ENCODE measurements at places on chromosomes 4 and X. TPM values are rescaled to one million over a fixed set of nuclear protein-coding genes. Genes with fewer than 3 reads are reported as not detected.

- H3K4me1 ChIP-seq, result no peaks in the 10 kb centered on the region
- no peak overlapping the region for H3K27ac ChIP-seq
- no peaks in the 10 kb centered on the region for H3K27me3 ChIP-seq
Observed at GRCh38 chr4:74624351-74625151, 169.8 kb downstream of the BTC start.

DNA sequence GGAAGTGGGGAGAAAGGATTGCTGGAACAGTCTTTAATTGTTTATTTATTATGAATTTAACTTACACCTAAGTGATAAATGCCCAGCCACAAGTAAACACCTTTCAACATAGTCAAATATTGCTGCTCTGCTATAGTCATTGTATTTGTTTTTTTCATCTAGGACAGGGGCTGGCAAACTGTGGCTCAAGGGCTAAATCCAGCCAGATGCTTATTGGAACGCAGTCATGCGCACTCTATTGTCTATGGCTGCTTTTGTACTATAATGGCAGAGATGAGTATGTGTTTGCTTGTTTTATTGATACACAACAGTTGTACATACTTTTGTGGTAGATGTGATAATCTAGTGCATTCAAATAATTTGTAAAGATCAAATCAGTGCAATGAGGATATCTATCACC is 95.3 kb downstream of the ZAR1 start:
- H3K27me3 ChIP-seq, result no peaks in the 10 kb centered on the region
- no peak overlapping the region for H3K4me3 ChIP-seq
- DNase-seq, result no peak
- H3K4me1 ChIP-seq, result no peaks in the 10 kb centered on the region
- no peak overlapping the region for H3K27ac ChIP-seq
- H3K36me3 ChIP-seq, result peaks cover 34% of the 10 kb centered on the region

DNA sequence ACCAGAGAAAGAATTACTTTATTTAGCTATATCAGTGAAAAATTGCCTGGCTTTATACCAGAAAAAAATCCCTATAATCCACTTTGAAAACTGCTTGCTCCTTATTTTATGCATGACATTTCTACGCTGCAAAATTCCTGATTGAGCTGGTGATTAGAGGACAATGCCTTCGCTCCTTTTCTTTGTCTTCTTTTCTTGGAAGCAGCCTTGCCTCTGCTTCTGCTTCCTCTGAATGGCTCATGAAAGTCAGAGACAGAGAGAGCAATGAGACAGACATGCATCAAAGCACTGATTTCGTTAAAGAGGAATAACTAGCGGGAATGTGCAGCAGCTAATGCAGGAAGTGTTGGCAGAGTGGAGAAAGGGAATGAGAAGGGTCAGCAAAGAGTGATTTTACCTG is 294.3 kb upstream of the IGFBP7 start:
- no peak overlapping the region for H3K4me3 ChIP-seq
- no peaks in the 10 kb centered on the region for H3K36me3 ChIP-seq
- H3K27ac ChIP-seq, result no peak overlapping the region
- no peaks in the 10 kb centered on the region for H3K4me1 ChIP-seq
- no peak for DNase-seq

- no peak overlapping the region for H3K27ac ChIP-seq
- H3K27me3 ChIP-seq, result no peaks in the 10 kb centered on the region
- no peaks in the 10 kb centered on the region for H3K36me3 ChIP-seq
- no peak overlapping the region for H3K4me3 ChIP-seq
Observed at GRCh38 chr4:36322921-36323354, 41.5 kb downstream of the DTHD1 start.

DNA sequence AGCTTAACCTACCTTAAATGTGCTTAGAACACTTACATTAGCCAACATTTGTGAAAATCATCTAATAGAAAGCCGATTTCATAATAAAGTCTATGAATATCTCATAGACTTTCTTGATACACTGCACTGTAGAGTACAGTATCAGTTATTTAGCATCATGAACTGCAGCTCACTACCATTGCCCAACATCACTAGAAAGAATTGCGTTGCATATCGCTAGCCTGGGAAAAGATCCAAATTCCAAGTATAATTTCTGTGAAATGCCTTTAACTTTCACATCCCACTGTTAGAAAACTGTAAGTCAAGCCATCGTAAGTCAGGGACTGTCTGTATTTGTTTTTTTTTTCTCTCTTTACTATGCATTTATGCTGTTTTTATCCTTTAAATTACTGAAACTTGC is 918.6 kb upstream of the PABPC4L start:
- no peak overlapping the region for H3K27ac ChIP-seq
- no peaks in the 10 kb centered on the region for H3K4me1 ChIP-seq
- H3K27me3 ChIP-seq, result no peaks in the 10 kb centered on the region
- no peaks in the 10 kb centered on the region for H3K36me3 ChIP-seq

DNA sequence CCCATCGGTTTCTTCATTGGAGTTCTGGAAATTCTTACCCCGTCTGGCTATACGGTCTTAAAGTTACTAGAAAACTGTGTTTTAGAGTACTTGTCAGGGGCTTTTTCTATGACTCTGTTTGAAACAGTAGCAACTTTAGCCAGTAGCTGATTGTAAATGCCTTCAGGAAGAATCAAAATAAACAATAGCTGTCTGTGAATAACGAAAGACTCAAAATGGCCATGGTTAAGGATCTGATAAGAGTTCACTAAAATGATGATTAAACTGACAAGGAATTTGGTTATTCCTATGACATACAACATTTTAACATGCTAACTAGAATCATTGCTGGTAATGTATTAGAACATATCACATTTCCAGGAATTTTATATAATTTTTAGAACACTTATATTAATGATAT is 191.0 kb downstream of the EVC2 start:
- no peak overlapping the region for H3K4me3 ChIP-seq
- no peaks in the 10 kb centered on the region for H3K27me3 ChIP-seq
- H3K4me1 ChIP-seq, result no peaks in the 10 kb centered on the region
- H3K27ac ChIP-seq, result no peak overlapping the region
- no peaks in the 10 kb centered on the region for H3K36me3 ChIP-seq

GRCh38 chrX:104084534-104085277 is 8.7 kb upstream of the TMSB15C start:
- H3K36me3 ChIP-seq, result no peaks in the 10 kb centered on the region
- no peak overlapping the region for H3K4me3 ChIP-seq

GRCh38 chrX:10296576-10296975 is 139.8 kb downstream of the CLCN4 start:
- no peak overlapping the region for H3K27ac ChIP-seq
- no peak overlapping the region for H3K4me3 ChIP-seq
- H3K36me3 ChIP-seq, result no peaks in the 10 kb centered on the region
- H3K27me3 ChIP-seq, result no peaks in the 10 kb centered on the region
- no peak for DNase-seq
- H3K4me1 ChIP-seq, result no peaks in the 10 kb centered on the region

DNA sequence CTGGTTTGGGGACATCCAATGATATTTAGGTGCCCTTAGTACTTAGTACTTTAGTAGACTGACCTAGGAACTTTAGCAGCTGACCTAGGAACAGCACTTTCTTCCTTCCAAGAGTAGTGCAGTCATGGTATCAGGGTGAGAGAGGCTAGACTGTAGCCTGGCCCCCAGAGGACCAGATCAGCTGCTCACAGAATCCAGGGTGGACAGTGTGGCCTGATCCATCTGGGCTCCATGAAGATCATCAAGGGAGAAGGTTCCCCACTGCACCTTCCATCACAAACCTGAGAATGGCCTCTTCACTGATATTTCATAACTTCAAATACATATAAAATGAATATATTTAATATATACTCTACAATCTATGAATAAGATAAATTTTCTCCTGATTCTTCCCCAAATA is 59.0 kb upstream of the TLR3 start:
- H3K36me3 ChIP-seq, result no peaks in the 10 kb centered on the region
- no peak overlapping the region for H3K27ac ChIP-seq
- H3K27me3 ChIP-seq, result no peaks in the 10 kb centered on the region
- no peak for DNase-seq
- H3K4me1 ChIP-seq, result no peaks in the 10 kb centered on the region

DNA sequence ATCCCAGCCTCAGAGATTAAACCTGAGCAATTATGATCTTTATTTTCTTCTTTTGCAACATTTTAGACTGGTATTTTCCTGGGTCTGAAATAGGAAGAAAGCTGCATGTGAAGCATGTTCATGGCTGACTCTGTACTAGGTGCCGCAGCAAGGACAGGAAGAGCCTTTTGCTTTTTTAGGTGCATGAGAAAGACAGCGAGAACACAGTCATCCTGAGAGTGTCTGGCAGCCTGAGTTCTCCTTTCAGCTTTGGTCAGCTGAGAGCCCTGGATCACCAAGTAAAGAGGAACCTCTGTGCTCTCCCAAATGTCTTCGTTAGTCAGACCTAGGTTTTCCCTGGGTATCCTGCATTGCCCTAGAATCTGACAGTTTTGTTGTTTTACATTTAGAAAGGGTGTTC is 29.8 kb downstream of the FAM149A start:
- H3K27ac ChIP-seq, result no peak overlapping the region
- H3K36me3 ChIP-seq, result no peaks in the 10 kb centered on the region
- H3K4me3 ChIP-seq, result no peak overlapping the region
- H3K27me3 ChIP-seq, result no peaks in the 10 kb centered on the region
- no peaks in the 10 kb centered on the region for H3K4me1 ChIP-seq

GRCh38 chr4:140720387-140721304 is 35.5 kb downstream of the TBC1D9 start:
- DNase-seq, result no peak
- H3K27ac ChIP-seq, result peak overlapping the region; percentile 17
- peaks cover 67% of the 10 kb centered on the region for H3K4me1 ChIP-seq
- H3K27me3 ChIP-seq, result no peaks in the 10 kb centered on the region
- peak overlapping the region; percentile 19 for H3K4me3 ChIP-seq
- H3K36me3 ChIP-seq, result peaks cover 2% of the 10 kb centered on the region

DNA sequence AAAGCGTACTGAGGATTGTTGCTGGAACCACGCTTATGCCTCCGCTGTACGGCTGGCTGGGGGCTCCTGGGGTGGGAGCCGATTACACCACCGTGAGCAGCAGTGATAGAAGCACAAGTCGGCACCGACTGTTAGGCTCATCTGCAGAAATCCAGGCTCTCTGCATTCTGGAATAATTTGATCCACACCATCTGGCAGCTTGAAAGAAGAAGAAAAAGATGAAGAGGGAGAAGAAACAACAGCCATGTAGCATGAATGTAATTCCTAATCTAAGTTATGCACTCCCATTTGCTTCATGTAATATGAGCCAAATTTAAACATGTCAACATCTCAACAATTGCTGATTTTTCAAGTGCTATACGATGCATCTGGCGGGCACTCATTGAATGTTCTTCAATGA is 84.6 kb upstream of the DHX15 start:
- H3K27ac ChIP-seq, result no peak overlapping the region
- H3K4me3 ChIP-seq, result no peak overlapping the region
- H3K4me1 ChIP-seq, result no peaks in the 10 kb centered on the region
- H3K27me3 ChIP-seq, result no peaks in the 10 kb centered on the region
- no peaks in the 10 kb centered on the region for H3K36me3 ChIP-seq

DNA sequence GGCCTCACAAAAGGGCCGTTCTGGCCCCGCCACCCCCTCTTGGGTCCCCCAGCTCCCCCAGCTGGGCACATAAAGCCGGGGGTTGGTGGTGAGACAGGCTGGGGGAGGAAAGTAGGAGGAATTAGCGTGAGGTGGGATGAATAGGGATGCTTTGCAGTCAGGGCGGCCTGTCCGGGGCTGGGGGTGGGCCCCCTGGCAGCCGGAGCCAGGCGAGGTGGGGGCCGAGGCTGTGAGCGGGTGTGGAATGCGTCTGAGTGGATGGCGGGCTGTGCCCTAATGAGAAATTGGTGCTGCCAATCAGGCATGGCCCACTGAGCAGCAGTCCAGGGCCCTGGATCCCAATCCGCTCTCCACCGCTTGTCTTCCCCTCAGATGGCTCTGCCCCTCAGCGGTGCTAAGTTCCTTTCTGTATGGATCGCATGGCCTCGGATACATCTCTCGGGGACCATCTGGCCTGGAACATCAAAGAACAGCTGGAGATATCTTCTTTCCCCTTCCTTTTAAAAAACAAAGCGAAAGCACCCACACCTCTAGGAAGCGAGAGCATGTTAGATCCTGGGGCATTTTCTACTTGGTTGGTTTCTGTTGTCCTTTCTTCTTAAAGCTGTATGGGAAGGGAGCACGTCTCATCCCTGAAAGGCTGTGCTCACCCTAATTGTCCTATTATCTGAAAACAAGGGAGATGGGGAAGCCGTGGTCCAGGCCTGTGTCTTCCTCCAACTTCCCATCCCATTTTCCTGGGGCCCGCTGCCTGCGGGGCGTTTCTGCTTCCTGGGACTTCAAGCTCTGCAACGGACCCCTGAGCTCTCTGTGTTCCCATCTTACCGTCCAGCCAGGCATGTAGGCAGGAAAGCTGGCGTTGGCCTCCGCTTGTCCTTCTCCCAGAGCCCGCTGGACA is 106.9 kb downstream of the SORCS2 start:
- no peaks in the 10 kb centered on the region for H3K27me3 ChIP-seq
- DNase-seq, result no peak
- no peak overlapping the region for H3K27ac ChIP-seq
- H3K4me1 ChIP-seq, result peaks cover 8% of the 10 kb centered on the region

DNA sequence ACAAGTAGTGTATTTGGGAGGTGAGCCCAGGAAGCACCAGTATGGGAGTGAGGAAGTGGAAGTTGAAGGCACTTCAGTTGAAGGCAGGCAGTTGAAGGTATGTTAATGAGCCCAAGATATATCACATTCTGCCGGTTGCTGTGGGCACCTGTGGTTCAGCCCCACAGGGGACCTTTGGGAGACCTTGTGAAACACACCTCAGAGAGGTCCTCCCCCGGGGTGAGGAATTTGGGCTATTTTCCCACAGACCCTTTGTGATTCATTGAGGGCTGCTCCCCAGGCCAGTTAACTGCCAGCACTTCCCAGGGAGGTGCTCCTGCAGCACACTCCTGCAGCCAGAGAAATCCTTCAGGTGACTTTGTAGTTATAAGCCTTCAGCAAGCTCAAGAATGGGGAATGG is 45.9 kb downstream of the PTCHD1 start:
- H3K4me3 ChIP-seq, result no peak overlapping the region
- DNase-seq, result no peak
- no peaks in the 10 kb centered on the region for H3K4me1 ChIP-seq
- no peak overlapping the region for H3K27ac ChIP-seq
- H3K27me3 ChIP-seq, result no peaks in the 10 kb centered on the region
- no peaks in the 10 kb centered on the region for H3K36me3 ChIP-seq

GRCh38 chr4:40205259-40206198 is 8.7 kb downstream of the RHOH start:
- no peaks in the 10 kb centered on the region for H3K27me3 ChIP-seq
- H3K4me1 ChIP-seq, result no peaks in the 10 kb centered on the region
- no peak overlapping the region for H3K4me3 ChIP-seq
- H3K36me3 ChIP-seq, result no peaks in the 10 kb centered on the region
- no peak overlapping the region for H3K27ac ChIP-seq
- DNase-seq, result no peak

GRCh38 chrX:119655125-119655524 is 37.8 kb downstream of the SEPTIN6 start:
- H3K4me1 ChIP-seq, result peaks cover 6% of the 10 kb centered on the region
- no peaks in the 10 kb centered on the region for H3K36me3 ChIP-seq
- peak; percentile 35 for DNase-seq

- H3K4me1 ChIP-seq, result no peaks in the 10 kb centered on the region
- no peaks in the 10 kb centered on the region for H3K27me3 ChIP-seq
- no peak overlapping the region for H3K27ac ChIP-seq
- H3K36me3 ChIP-seq, result no peaks in the 10 kb centered on the region
- DNase-seq, result no peak
Observed at GRCh38 chrX:70231666-70232065, 2.8 kb upstream of the AWAT1 start.

Gene PQBP1
- 44.9 TPM for total RNA-seq

Gene TACR3
- total RNA-seq, result not detected

Gene PABPC1L2B
- total RNA-seq, result not detected

Gene MAGEH1
- total RNA-seq, result 13.6 TPM

Gene MPP1
- 39.3 TPM for total RNA-seq

Gene MAGEA11
- total RNA-seq, result not detected

Gene DMD
- 134 TPM for total RNA-seq

Gene ARHGEF38
- not detected for total RNA-seq

Gene RTL5
- 1.6 TPM for total RNA-seq

Gene ALAS2
- 2.2 TPM for total RNA-seq

Gene MAGEA6
- total RNA-seq, result not detected

Gene BDH2
- total RNA-seq, result 21.4 TPM

Gene TMEM154
- total RNA-seq, result 3.2 TPM

Measured in heart right ventricle (tissue), 16 donors.